Hepatocyte (in vitro differentiated cells): ENCODE measurements at places on chromosomes 5 and 9. TPM values are rescaled to one million over a fixed set of nuclear protein-coding genes. Genes with fewer than 3 reads are reported as not detected.

The SPAAR gene
- polyA plus RNA-seq: 0.52 TPM in 1 of 2 replicates, not detected in the other

GRCh38 chr9:123440256-123440655, 84.3 kb downstream of the CRB2 start:
- no peaks in the 10 kb centered on the region for H3K27me3 ChIP-seq
- no peaks in the 10 kb centered on the region for H3K36me3 ChIP-seq
- H3K4me3 ChIP-seq: no peak overlapping the region

The PAX5 gene
- polyA plus RNA-seq: not detected in 2 replicates

The PPIC gene
- 233 and 249 TPM in 2 replicates for polyA plus RNA-seq

DNA sequence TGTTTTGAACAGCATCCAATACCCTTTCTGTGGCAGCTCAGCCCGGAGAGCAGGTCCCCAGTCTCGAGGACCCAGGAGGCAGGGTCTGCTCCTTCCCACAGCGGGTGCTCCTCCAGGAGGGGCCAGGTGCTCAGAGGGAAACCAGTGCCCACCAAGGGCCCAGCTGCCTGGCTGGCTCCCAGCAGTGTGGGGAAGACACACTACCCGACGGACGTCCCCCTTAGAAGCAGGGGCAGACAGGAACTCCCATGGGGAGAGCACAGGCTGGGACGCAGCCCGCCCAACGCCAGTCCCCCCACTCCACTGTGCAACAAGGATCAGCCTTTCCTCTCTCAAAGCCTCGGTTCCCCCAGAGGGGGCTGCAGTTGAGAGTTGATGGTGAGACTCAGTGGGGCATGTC, 57.6 kb downstream of the ADAMTS2 start:
- H3K4me3 ChIP-seq: no peak overlapping the region
- H3K4me1 ChIP-seq: no peaks in the 10 kb centered on the region
- DNase-seq: no peak
- no peaks in the 10 kb centered on the region for H3K36me3 ChIP-seq

The TNFAIP8 gene
- 18.3 and 23.4 TPM in 2 replicates for polyA plus RNA-seq

The SLC45A2 gene
- 0.97 and 1.8 TPM in 2 replicates for polyA plus RNA-seq

DNA sequence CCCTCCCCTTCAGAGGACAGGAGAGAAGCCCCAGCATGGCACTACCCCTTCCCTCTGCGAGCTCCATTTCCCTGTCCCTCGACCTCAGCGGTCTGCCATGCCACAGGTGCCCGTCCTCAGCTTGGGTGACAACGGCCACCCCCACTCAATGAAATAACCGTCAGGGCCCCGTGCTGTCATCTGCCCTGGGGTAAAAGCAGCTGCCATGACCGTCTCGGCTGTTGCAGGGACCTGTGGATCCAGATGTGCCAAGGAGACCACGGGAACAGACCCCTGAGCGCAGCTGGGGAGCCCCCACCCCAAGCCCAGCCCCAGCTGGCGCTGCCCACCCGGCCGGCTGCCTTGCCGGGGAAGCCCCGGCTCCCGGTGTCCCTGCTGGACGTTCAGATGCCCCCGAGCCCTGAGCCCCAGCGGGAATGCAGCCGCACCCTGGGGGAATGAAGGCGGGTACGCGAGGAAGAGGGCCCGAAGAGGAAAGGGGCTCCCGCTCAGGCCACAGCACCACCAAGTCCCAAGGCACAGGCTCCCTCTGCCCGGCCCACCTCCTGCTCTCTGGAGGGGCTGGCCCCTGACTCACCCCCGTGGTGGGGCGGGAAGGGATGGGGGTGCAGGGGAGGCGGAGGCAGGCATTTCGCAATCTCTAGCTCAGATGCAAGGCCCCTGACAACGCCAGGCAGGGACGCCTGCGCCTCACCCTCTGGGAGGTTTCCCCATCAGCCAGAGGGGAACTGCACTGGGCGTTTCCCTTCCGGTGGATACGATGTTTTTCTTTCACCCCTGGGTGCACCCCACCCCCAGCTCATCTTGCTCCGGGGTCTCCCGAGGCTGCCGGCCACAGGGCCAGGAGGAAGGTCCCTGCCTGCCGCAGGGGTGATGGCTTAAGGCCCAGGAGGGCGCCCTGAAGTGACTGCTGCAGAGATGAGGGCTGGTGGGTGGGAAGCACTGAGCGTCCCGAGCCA, 49.2 kb downstream of the NACC2 start:
- no peak overlapping the region for H3K27ac ChIP-seq
- H3K4me3 ChIP-seq: no peak overlapping the region
- DNase-seq: no peak
- H3K36me3 ChIP-seq: no peaks in the 10 kb centered on the region
- H3K4me1 ChIP-seq: peaks cover 4% of the 10 kb centered on the region
- no peaks in the 10 kb centered on the region for H3K27me3 ChIP-seq

DNA sequence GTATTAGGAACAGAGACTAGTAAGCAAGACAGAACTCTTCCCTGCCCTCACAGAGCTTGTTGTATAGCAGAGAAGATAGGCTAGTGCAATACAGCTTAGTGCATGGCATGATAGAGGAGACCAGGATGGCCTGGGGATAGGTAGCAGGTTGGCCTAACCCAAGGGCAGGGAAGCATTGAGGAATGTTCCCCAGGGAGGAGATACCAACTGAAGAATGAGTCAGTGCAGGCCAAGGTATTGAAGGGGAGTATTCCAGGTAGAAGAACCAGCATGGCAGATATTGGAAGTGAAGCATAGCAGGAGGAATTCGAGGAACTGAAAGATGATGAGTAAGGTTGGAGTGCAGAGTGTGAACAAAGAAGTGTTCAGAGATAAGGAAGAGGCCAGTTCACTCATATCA, 138.6 kb upstream of the DHFR start:
- H3K27ac ChIP-seq: no peak overlapping the region
- DNase-seq: no peak
- no peaks in the 10 kb centered on the region for H3K4me1 ChIP-seq
- H3K27me3 ChIP-seq: no peaks in the 10 kb centered on the region
- H3K4me3 ChIP-seq: no peak overlapping the region

GRCh38 chr9:109242014-109242413, 75.0 kb upstream of the FRRS1L start:
- no peak for DNase-seq
- no peak overlapping the region for H3K27ac ChIP-seq
- no peaks in the 10 kb centered on the region for H3K36me3 ChIP-seq

- no peak overlapping the region for H3K4me3 ChIP-seq
- H3K27ac ChIP-seq: no peak overlapping the region
- H3K27me3 ChIP-seq: no peaks in the 10 kb centered on the region
- no peaks in the 10 kb centered on the region for H3K36me3 ChIP-seq
These were observed 134.9 kb downstream of the CDH9 start for GRCh38 chr5:26903469-26903868.

The MEGF10 gene
- polyA plus RNA-seq: 1.1 and 1.7 TPM in 2 replicates

The SPINK13 gene
- polyA plus RNA-seq: 0.79 and 3.1 TPM in 2 replicates

DNA sequence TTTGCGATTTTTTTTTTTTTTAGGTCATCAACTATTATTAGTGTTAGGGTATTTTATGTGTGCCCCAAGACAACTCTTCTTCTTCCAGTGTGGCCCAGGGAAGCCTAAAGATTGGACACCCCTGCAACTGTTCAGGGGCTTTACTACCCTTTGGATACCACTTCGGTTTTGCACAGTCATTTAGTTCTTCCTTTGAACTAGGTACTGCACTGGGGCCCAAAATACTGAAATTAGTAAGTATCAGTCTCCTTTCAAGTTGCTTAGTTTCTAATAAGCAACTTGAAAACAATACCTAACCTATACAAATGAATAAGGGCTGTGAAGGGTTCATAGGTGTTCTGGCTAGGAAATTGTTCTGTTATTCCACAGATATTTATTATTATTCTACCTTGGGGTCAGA, 45.3 kb downstream of the CWC27 start:
- no peaks in the 10 kb centered on the region for H3K36me3 ChIP-seq
- H3K4me3 ChIP-seq: no peak overlapping the region
- DNase-seq: no peak
- H3K4me1 ChIP-seq: no peaks in the 10 kb centered on the region

GRCh38 chr9:89732295-89732938, 127.6 kb downstream of the GADD45G start:
- peak overlapping the region; percentile 50 for H3K27ac ChIP-seq
- DNase-seq: peak; percentile 59
- H3K36me3 ChIP-seq: no peaks in the 10 kb centered on the region
- H3K4me1 ChIP-seq: peaks cover 54% of the 10 kb centered on the region
- H3K4me3 ChIP-seq: no peak overlapping the region

GRCh38 chr5:78803353-78803752, 154.8 kb upstream of the LHFPL2 start:
- no peaks in the 10 kb centered on the region for H3K36me3 ChIP-seq
- no peak overlapping the region for H3K27ac ChIP-seq
- DNase-seq: no peak
- no peaks in the 10 kb centered on the region for H3K4me1 ChIP-seq
- no peaks in the 10 kb centered on the region for H3K27me3 ChIP-seq
- H3K4me3 ChIP-seq: no peak overlapping the region

- no peaks in the 10 kb centered on the region for H3K36me3 ChIP-seq
- no peak for DNase-seq
- peaks cover 16% of the 10 kb centered on the region for H3K4me1 ChIP-seq
- no peak overlapping the region for H3K27ac ChIP-seq
- no peak overlapping the region for H3K4me3 ChIP-seq
These were observed 260.4 kb downstream of the ARL15 start for GRCh38 chr5:54049963-54050362.
